ENCODE measurements at places on chromosomes 7 and 10.

GRCh38 chr7:101099969-101100781, 14.9 kb downstream of the TRIM56 start:
- DNase-seq, result no peak

GRCh38 chr7:120724955-120725354, 133.0 kb downstream of the TSPAN12 start:
- no peak for DNase-seq

DNA sequence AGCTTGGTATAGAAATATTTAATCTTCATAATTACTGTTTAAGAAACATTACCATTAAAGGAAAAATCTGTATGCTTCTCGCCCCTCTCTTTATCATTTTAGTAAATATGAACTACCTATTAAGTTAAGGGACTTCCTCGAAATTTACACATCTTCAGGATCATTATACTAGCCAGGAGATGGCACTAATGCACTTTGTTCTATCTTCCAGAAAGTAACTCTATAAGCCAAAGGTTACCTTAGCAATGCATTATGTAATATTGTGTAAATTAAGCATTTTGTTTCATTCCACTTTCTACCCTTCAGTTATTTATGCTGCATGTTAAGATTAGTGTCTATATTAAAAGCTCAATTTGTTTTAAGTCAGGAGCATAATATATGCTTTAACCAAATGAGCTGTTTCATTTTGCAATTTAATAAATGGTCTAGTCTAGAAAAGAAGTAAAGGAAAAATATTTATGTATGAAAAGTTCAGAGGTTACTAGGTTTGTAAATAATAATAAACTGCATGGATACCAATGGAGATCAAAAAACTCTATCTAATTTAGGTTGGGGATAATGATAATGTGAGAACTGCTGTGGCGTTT, 128.5 kb downstream of the ANKRD7 start:
- DNase-seq, result no peak

DNA sequence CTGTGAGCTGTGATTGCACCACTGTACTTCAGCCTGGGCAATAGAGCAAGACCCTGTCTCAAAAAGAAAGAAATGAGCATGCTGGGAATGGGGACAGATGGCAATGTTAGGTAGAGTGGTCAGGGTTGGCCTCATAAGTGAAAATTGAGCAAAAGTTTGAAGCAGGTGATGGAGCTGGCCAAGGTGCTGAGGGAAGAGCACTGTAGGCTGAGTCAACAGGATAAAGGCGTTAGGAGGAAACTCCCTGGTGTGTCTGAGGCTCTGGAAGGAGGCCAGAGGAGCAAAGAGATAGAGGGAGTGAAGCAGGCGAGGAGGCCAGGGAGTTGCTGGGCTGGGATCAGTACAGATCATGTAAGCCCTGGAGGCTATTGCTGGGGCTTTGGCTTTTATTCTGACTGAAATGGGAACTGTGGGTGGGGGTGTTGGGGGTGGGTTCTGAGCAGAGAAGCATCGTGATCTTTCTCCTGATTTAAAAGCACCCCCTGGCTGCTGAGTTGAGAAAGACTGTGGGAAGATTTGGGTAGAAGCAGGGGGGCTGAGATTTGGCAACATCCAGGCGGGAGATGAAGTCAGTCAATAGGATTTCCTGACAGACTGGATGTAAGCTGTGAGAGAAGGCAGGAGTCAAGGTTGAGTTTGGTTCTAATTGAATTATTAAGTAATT, 52.5 kb upstream of the VKORC1L1 start:
- DNase-seq, result no peak

DNA sequence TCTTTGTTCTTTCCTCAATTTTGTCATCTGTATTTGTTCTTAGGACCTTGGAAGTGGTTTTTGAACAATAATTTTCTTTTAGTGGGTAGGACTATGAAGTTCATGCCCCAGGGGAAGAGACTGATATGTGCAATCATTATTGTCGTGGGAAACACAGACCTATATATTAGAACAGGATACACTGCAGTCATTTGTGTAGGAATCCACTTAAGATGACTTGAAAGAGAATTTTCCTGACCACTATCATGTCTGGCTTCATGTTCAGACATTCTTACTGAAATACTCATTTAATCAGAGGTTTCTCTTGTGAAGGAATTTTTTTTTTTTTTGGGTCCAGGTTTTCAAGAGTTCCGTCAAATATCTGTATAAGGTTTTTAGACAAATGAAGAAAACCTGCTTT, 163.6 kb downstream of the SUGCT start:
- no peak for DNase-seq

DNA sequence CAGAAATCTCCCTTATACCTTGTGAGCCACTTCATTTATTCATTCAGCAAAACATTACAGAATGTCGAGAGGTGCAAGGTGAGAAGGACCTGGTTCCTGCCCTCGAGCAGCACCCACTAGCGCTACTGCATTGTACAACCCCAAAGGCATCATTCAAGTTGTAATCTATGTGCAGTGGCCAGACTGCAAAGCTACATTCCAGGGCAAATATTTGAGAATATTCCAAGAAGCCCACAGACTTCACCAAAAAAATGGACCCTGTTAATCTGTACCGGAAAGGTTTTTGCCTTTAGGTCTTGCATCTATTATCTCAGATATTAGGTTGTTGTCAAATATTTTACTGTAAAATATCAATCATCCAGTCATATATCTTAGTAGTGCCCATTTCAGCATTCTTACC, 295.4 kb upstream of the FZD1 start:
- DNase-seq, result no peak

DNA sequence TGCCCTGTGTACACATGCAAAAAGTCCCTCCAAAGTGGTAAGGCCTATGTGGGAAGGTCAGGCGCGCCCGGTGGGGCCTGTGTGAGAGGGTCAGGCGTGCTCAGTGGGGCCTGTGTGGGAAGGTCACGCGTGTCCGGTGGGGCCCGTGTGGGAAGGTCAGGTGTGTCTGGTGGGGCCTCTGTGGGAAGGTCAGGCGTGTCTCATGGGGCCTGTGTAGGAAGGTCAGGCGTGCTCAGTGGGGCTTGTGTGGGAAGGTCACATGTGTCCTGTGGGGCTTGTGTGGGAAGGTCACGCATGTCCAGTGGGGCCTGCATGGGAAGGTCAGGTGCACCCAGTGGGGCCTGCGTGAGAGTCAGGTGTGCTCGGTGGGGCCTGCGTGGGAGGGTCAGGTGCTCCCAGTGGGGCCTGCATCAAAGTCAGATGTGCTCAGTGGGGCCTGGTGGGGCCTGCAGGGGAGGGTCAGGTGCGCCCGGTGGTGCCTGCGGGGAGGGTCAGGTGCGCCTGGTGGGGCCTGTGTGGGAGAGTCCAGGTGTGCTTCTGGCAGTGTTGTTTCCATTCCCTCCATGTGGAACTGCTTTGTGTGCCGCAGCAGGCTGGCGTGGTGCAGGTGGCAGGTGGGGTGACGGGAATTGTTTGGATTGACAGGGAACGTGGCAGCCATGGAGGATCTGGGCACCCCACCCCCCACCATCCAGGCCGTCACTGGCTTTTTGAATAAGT, 15.4 kb downstream of the LRRC27 start:
- DNase-seq, result no peak

DNA sequence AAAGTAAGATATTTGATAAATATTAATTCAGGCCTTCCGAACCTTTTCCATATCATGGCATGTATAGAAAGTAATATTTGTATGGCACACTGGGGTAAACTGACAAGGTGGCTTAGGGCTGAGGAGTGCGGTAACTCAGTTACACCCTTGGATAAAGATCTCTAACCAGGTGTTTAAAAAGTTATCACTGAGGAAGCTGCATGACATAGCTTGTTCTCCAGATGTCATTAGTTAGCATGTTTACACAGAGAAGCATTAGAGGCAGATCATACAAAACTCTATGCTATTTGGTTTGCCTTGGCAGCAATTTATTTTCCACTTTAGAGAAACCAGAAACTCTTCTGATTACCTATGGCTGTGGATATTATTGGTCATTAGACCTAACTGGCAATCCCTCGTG, 118.2 kb downstream of the ST7 start:
- DNase-seq, result no peak

DNA sequence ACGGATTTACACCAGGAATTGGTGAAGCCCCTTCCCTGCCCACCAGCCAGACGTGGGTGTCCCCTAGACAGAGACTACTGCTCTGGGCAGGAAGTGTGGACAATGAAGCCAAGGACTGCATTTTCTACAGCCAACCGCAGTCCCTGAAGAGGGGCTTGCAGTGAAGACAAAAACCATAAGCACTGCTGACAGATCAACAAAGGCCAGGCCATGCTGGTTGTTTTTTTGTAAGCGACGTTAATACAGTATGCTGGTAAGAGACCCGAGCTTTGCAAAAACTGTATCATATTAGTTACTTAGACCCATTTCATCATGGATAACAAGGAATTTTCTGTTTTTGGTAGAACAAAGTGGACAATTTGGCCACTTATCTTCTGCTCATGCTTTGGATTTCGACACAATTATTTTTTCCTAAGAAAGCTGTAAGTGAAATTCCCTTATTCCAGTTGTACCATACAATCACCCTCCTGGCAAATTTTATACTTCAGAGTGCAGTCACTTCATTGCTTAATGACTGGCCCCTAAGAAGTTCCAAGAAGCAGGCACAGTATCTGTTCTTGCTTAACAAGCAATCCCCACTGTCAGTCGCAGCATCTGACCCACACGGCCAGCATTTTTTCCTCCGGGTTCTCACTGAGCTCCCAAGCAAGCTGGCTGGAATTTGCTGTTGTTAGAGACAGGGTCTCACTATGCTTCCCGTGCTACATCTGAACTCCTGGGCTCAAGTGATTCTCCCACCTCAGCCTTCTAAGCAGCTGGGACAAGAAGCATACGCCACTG, 163.5 kb downstream of the PARD3 start:
- DNase-seq, result no peak

DNA sequence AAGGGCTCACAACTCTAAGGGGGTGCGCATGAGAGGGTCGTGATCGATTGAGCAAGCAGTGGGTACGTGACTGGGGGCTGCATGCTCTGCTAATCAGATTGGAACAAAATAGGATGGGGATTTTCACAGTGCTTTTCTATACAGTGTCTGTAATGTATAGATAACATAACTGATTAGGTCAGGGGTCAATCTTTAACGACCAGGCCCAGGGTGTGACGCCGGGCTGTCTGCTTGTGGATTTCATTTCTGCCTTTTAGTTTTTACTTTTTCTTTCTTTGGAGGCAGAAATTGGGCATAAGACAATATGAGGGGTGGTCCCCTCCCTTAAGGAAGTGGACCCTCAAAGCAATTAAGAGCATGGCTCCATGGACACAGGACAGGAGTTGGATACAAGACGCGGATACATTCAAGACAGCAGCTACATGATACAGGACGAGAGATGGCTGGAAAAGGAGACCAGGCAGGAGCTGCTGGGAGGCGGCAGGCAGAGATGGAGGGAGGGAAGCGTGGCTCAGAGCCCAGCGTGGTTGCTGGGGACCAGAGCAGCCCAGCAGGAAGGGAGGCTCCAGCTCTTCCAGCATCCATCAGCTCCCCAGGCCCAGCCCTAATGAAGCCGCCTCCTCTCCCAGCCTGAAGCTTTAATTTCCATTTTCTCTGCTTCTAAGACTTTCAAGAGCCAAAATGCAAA, 31.6 kb downstream of the GSDME start:
- DNase-seq, result no peak
